ENCODE measurements at places on chromosomes 12 and 14.

DNA sequence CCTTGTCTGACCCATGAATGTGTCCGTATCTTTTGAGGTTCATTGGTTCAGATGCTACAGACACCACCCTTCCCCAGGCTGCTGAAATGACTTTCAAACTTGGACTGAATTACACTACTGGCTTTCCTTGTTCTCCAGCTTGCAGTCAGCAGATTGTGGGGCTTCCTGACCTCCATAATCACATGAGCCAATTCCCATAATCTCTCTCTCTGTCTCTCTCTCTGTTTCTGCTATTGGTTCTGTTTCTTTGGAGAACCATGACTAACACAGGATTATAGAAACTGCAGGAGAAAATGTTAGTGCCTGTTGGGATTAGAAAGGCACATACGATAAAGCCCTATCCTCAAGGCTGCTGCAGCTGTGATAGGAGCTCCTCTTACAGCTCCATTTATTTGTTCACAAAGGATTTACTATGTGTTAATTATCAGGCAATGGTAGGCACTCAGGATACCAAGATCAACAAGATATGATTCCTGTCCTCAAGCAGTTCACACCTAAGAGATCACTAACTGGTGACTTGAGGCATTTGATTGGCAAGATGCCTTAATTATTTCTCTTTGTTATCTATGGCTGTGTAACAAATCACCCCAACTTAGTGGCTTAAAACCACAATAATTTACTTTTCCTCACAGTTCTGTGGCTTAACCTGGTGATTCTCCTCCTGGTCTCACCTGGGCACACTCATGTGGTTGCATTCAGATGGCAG, 10.2 kb upstream of the NYNRIN start:
- no peak for DNase-seq

DNA sequence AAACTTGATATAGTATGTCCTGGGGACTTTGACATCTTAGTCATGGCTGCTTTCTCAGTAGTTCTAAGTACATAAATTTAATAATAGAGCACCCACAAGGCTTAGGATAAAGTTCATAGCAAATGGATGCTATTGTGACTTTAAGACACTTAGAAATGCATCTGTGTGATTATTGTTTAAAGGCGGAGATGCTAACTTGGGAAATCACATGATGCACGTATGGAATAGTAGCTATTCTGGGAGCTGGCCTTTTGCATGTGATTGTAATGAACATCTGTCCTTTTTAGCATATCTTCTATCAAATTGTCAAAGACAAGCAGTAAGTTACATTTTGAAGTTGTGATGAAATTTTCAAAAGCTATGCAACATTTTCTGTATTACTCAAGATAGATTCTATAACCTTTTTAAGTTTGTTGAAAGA, 46.7 kb upstream of the ATP2A2 start:
- no peak for DNase-seq

- no peak for DNase-seq
These were observed 300.5 kb downstream of the FBXL14 start for GRCh38 chr12:1293901-1294300.

DNA sequence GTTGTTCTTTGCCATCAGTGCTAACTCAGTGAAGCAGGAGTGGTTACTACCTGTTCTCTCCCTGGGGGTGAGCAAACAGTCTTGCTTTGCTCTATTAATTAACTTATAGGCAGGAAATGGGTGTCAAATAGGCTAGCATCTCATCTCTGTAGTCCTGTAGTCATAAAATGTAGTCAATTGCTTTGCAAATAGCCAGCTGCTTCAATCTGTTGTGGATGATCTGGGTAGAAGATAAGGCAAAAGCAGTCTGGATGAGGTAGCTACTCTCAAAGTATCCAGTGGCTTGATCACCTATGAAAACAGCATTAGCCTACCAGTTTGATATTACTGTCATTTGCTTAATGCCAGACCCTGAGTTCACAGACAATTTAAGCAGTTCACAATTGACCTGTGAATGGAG, 369.0 kb upstream of the TMTC1 start:
- no peak for DNase-seq

DNA sequence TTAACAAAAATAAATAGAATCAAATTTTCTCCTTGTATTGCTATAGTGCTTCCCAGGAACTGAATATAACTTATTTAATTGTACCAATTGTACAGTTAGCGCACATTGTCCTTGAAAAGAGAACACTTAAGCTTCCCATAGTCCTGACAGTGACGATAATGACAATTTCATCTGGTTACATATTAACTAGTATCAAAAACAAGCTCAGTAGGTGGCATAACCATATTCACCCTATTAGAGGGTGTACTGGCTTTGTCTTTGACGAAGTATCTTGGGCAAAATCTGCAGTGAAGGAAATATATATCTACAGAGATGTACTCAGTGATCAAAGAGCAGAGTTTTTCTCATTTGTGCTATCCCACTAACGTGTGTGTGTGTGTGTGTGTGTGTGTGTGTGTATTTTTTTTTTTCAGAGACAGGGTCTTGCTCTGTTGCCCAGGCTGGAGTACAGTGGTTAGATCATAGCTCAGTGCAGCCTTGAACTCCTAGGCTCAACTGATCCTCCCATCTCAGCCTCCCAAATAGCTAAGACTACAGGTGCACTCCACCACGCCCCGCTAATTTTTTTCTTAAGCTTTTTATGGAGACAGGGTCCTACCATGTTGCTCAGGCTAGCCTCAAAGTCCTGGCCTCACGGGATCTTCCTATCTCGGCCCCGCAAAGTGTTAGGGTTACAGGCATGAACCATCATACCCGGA, 4.9 kb upstream of the A2M start:
- DNase-seq, result no peak

GRCh38 chr12:56152132-56152755, at the start of gene MYL6B:
MYL6B (plus strand) TSS chr12:56152587; CDS start chr12:56153919, 1,332 bp downstream.
- DNase-seq, result peak; percentile 99

DNA sequence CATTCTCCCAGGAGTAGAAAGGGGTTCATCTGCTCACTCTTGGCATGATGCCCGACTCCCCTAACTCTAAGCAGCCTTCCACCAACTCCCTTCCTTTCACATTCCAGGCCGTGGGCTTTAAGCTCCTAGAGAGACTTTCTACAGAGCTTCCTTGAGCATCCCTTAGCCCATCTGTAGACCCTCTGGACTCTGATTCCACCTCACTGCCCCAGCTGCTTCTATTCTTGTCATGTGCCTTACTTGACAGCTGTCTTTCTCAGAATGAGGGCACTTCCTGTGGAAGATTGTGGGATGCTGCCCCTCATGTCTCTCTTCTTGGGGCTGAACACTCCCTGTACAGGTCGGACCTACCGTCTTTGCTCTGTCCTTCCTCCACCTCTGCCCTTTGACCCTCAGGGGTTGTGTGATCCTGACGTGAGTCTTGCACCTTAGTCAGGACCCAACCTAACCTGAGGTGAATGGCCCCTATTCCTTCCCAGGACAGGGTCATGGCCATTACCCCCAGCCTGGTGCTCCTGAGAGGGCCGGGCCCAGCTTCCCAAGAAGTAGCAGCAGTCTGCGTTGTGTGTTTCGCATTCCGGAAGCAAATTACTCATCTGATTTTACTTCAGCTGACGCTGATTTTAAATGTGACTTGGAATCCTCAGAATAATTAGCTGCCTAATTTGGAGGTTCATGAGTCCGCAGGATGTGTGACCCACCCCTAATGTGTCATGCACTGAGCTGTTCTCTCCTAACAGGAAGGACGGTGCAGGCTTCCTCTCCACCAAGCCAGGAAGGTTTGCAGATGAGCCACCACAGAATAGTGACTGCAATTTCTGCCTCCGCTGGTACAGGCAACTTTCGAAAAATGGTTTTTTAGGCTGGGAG, 2.7 kb upstream of the GALNT6 start:
- peak; percentile 72 for DNase-seq

DNA sequence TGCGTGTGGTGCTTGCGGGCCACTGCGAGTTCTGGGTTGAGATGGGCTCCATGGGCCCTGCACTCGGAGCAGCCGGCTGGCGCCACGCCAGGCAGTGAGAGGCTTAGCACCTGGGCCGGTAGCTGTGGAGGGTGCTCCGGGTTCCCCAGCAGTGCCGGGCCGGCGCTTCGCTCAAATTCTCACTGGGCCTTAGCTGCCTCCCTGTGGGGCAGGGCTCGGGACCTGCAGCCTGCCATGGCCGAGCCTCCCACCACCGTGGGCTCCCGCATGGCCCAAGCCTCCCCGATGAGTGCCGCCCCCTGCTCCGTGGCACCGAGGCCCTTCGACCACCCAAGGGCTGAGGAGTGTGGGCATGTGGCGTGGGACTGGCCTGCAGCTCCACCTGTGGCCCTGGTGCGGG, 375.7 kb downstream of the NELL2 start:
- no peak for DNase-seq

DNA sequence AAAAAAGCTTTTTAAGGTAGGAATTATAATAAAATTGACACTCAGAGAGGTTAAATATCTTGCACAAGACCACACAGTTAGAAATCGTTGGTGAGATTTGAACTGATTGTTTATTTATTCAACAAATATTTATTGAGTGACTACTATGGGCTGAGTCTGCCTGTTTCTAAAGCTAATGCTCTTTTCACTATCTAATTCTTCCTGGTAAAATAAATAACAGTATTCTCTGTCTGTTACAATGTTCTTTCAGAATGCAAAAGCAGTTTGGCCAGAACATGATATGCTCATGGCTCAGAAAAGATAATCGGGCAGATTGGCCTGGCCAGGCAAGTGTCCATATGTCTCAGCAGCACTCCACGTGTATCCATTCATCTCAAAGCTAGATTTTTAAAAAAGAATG, 82.0 kb downstream of the BTG1 start:
- no peak for DNase-seq

- DNase-seq, result no peak
These were observed 1.2 kb upstream of the SLC6A12 start for GRCh38 chr12:215116-215515.

DNA sequence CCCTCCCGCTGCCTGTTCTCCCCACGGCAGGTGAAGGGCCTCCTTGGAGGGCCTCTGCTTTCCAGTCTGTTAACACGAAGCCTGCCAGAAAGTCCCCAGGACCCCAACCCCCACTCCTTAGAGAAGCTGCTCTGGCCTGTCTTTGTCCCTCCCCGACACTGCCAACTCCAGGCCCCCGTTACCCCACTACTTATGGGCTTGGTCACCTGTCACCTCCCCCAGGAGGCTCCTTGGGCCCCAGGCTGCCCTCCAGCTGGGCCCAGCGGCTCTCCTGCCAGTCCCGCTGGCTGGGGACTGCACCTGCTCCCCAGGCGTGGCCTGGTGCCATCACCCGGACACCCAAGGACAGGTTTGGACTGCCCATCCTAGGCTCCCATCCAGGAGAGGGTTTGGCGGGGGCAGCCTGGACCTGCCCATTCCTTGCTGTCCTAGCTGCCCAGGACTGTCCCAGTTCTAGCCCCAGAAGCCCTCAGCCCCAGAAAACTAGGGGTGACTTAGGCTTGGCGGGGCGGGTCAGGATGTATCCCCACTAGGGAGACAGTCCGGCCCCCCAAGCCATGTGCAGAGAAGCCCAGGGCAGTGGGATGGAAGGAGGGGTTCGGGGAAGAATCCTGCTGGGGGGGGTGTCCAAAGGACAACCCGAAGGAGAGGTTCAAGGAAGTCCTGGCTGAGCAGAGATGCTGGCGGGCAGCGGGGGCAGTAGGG, 155.7 kb upstream of the C14orf180 start:
- DNase-seq, result peak; percentile 70

- DNase-seq, result no peak
These were observed 51.8 kb upstream of the MMP17 start for GRCh38 chr12:131776237-131776889.

- DNase-seq, result no peak
These were observed 3.0 kb upstream of the FOS start for GRCh38 chr14:75275598-75275997.

DNA sequence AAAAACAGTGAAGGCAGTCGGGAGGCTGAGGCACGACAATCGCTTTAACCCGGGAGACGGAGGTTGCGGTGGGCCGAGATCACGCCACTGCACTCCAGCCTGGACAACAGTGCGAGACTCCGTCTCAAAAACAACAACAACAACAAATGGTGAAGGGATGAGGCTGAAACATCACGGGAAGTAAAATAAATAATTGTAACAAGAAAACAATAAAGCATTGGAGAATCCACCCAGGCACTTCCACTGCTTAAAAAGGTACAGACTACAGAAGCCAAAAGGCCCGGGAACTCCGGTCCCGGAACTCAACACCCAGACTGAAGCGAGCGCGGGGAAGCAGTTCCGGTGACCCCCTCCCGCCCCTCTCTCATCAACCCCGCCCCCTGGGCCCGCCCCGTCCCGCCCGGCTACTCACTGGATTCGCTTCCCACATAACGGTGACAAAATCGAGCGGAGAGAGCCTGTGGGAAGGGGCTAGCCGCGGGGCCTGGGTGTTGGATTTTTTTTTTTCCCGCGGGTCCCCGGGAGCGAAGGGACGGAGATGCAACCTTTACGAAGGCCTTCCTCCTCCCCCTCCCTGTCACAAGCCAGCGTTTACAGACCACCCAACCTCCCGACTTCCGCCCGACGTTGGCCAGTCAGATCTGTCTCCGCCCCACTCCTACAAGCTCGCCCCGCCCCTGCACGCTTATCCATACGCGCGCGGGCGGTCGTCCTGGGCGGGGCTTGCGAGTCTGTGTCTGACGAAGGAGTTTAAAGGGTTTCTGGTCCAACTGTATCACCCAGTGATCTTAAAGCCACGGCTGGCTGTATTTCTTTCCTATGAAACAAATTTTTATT, at the start of gene PARP11:
PARP11 (minus strand) TSS at position 600 of the 837 bp plus-strand sequence; CDS start at position 430, 170 bp downstream.
- DNase-seq, result peak; percentile 99

DNA sequence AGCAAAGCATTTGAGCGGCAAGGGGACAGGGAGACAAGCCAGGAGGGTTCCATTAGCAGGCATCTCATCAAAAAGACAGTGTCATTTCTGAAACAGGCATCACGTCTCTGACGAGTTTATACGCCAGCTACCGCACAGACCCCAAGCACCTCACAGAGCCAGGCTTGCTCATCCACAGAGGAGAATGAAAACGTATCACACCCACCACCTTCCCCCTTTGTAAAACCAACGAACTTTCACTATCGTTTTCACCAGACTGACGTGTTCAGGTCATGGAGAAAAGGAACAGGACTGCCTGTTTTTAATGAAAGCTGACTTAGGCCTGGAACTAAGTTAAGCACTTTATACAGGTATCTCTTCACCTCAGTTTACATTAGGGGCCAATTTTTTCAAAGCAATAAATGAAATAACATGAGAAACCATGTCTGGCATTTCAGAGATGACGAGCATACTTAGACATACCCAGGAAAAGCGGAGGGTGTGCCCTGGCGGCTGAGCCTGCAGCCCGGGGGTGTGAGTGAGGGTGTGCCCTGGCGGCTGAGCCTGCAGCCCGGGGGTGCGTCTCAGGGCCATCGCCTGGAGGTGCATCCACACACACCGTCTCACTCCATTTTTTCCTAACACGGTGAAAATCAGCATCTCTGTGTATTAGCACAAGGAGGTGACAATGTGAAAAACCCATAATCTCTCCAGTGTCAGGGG, 41.9 kb downstream of the STX2 start:
- DNase-seq, result no peak

DNA sequence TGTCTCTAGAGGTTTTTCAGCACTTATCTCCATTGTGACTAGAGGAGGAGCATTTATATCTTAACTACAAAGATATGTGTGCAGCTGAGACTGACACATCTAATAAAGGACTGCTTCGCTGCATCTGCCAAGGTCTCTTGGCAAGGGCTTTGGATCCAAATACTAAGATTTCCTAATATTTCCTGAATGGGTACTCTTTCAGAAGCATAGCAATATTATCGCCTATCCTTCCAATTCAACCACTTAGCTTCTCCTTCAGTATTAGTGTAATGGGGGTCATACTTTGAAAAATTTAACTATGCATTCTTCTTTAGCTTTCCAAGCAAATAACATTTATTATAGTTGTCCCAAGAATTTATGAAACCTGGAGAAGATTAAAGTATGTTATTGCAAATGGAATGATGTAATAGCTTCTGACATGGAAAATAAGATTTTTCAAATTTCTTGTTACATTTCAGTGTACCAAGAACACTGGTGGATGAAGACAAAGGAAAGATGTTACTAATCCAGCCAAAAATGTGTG, 243.0 kb upstream of the PDE3A start:
- DNase-seq, result no peak
